ENCODE measurements at places on chromosomes 1 and 21.
A peak's percentile ranks its signal among the peaks of the same experiment; 100 is the strongest.

- no peak for DNase-seq
These were observed 23.9 kb downstream of the TMCO4 start for GRCh38 chr1:19775831-19776230.

GRCh38 chr1:228465141-228465540, 22.0 kb upstream of the RNF187 start:
- no peak for DNase-seq

DNA sequence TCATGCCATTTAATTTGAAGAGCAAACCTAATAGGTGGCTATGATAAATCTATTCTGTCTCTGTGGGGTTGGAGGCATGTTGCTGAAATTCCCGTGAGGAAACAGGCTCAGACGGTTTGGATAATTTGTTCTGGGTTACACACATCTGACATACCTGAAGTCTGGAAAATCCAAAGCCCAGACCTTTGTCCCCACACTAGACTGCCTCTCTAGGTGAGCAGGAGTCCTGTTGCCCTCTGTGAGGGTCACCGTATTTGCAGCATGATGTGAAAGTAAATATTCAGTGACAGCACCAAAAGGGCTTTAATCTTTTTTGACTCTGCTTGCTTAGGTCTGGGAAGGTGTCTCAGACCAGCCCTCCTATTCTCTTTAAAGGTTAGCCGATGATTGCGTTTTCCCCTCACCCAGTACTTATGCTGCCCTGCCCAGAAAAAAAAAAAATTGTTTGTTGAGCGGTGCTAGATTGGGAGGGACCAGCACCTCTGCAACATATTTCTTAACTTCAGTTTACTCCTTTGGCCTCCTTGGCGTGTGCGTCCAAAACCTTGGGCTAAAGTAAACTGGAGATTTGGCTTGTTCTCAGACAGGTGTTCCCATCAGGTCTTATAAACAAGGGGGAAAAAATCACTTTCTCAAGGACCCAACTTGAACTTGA, 67.0 kb downstream of the CACHD1 start:
- DNase-seq, result no peak

DNA sequence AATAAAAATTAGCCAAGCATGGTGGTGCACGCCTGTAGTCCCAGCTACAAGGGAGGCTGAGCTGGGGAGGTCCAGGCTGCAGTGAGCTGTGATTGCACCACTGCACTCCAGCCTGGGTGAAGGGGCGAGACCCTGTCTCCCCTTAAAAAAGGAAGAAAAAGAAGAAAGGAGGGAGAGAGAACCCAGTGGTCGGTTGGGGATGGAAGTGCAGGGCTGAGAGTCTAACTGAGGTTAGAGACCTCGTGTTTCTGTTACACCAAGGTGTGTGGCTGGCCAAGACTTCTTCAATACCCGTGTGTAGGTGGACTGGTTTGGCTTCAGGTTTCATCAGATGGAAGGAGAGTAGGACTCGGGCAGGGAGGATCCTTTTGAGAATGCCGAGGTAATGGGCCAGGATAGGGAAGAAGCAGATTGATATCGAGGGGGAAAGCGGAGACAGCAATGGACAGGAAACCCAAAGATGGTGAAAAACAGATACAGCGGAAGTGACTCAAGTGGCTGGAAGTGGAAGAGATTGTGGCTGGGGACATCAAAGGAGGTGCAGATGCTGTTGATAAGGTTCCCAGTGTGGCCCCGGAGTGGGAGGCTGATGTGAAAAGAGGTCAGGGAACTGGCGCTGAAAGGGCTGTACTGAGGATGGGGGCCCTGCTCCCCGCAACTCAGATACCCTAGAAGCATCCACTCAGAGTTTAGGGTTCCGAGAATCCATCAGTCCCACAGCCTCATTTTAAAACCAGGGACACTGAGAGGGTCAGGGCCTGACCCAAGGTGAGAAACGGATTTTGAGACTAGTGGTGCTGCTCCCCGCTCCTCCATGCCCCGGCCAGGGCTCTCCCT, 681 bp upstream of the UBXN10 start:
- DNase-seq, result no peak

GRCh38 chr1:100009458-100009857, 39.7 kb downstream of the SLC35A3 start:
- DNase-seq, result no peak

- DNase-seq, result no peak
These were observed 241.2 kb downstream of the RGS7 start for GRCh38 chr1:241115784-241116183.

- no peak for DNase-seq
These were observed 315.2 kb downstream of the AJAP1 start for GRCh38 chr1:4969556-4970129.

GRCh38 chr21:42063571-42064521, 7.3 kb upstream of the UMODL1 start:
- DNase-seq, result peak; percentile 11

DNA sequence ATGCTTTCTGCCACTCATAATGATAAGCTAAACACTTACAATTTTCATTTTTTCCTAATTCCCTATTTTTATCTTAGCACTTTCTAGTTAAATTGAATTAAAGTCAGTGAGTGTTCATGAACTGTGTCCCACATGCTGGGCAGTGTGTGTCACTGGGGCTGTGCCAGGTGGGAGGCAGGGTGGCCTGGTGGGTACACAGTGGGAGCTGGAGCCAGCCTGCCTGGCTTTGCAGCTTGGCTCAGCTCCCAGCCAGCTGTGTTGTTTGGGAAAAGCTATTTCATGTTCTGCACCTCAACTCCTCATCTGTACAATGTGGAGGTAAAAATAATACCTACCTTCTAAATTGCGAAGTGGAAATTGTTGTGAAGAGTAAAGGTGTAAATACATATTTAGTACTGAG, 238.4 kb downstream of the PLA2G4A start:
- DNase-seq, result no peak

DNA sequence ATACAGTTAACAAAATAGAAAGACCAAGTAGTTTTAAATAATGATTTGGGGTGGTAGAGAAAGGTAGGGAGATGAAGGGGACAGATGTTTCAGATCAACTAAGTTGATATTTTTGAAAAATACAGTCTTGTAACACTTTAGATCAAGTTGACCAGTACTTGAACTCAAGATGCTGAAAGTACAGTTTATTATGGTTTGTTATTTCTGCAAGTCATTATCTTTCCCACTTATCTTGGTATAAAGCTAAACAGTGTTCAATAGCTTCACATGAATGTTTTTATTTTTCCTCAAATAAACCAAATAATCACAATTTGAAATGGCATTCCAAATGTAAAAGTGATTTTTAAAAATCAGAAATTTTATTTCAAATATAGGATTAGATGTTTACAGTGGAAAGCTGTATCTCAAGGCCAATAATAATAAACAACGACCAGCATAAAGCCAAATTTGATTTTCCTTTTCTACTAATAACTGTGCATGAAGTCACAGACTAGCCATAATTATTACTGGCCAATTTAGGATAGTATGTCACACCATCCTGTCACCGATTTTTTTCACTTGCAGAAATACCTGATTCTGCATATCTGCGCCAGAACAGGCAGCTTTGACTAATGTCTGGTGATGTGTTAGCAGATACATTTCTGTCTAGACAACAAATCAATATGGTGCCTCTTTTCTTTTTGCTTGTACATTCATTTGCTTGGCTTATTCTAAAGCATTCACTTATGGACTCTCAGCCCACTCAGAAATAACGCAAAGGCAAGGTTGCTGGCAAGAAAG, 320.2 kb downstream of the TM2D1 start:
- DNase-seq, result no peak
